Activated CD4-positive, alpha-beta T cell treated with anti-CD3 and anti-CD28 coated beads for 1 hour (primary cell): ENCODE measurements at places on chromosomes 7 and 10.

DNA sequence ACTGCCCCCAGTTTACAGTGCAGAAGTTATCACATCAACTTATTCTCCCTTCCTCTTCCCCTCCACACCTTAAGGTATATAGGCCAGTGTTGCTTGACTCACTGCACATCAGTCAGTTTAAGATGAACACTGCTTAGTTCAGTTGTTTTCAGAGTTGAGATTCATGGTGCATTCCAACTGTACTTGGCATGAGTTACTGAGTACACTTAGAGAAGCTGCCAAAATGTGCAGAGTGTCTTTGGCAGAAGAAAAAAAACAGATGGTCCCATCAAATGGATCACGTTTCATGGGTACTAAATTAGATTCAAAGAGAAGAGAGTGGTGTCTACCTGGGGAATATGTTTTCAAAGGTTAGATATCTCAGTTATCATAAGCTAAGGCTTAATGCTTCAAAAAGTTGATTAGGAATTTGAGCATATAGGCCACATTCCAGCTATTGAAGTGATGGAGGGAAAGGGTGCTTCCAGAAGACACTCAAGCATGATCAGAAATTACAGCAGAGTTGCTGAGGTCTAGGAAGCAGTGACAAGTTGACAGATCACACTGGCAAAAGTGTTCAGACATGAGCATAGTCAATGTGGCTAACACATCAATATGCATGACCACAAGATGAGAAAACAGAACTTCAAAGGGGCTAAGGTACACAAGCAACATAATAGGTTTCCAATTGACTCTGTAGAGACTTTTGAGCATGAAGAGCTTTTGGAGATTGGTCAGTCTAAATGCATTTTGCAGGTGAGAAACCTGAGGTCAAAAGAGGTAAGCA, 579.2 kb upstream of the CELF2 start:
- DNase-seq, result no peak

- DNase-seq, result no peak
These were observed 54.6 kb upstream of the NRG3 start for GRCh38 chr10:81820418-81820817.

GRCh38 chr7:138951953-138952352, 29.2 kb downstream of the KIAA1549 start:
- no peak for DNase-seq

GRCh38 chr10:13514296-13514695, 14.5 kb downstream of the BEND7 start:
- DNase-seq, result no peak

DNA sequence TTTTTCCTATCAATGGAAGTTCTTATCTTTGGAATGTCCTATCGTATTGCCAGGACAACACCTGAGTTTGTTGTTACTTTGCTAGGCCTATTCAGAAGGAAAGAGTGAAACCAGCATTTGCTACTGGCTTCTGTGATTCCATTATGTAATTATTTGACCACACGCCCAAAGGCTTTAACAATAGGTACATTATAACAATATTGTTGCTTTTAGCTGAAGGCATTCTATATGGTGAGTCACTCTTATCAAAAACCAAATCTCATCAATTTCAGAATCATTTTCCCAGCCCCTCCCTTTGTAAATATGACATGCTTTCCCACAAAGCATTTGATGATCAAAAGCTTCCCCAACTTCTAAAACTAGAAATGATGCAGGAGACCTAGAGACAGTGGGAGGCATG, 294.4 kb upstream of the NEBL start:
- no peak for DNase-seq

DNA sequence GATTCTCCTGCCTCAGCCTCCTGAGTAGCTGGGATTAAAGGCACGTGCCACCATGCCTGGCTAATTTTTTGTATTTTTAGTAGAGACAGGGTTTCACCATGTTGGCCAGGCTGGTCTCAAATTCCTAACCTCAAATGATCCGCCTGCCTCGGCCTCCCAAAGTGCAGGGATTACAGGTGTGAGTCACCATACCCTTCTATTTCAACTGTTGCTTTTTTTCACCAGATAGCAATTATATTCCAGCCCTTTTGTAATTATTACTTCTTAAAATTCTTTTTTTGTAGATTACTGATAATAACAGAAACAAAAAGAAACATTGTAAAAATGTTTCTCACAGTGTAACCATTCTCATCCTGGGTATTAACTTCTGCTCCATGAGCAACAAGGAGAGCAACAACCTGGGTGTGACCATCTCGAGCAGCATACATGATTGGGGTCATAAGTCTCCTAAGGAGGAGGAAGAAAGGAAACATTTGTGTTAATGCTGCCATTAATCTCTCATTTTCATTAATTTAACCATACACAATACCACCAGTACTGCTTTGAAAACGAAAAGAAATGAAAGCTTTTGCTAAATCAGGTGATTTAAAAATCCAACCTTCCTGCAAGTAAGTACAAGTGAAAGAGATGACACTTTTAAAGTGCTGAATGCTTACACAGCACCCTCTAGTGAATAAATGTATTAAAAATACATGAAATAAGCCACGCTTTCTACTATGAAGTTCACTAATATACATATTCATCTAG, 41.8 kb downstream of the ASZ1 start:
- no peak for DNase-seq

- no peak for DNase-seq
These were observed 43.6 kb downstream of the CNNM1 start for GRCh38 chr10:99372546-99373271.

- no peak for DNase-seq
These were observed 55.1 kb upstream of the ZPBP start for GRCh38 chr7:50147951-50148808.

DNA sequence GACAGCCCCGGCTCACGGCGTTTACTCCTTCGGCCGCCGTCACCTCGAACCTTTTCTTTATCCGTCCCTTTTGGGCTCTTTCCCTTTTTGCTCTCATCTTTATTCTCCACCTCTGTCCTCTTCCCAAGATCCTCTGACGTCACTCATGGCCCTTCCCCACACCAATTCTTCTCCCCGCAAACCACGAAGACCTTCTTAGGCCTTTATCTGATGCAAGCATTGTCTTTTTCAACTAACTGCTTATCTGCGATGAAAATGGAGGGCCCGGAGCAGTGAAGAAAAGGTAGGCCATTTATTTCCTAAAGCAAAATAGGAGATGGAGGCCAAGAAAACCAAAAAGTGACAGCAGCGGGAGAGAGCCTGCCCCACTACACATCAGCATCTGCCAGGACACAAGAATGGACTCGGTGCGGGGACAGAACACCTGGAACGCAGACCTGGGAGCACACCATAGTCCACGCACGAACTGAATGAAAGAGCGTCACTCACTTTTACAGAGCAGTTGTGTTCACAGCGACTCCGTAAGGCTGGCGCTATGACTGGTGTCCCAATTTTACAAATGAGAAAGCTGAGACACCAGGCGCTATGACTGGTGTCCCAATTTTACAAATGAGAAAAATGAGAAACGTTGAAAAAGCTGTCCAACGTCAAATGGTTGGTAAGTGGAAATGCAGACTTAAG, 45.3 kb downstream of the ZNF777 start:
- no peak for DNase-seq
